Activated CD4-positive, alpha-beta T cell treated with anti-CD3 and anti-CD28 coated beads, Interleukin-2, Interleukin-6, amounts not matched to agents 100 ng/mL and 50 ng/mL, durations not matched to agents 16 hours and 8 hours (primary cell): ENCODE measurements at places on chromosomes 4 and X.

DNA sequence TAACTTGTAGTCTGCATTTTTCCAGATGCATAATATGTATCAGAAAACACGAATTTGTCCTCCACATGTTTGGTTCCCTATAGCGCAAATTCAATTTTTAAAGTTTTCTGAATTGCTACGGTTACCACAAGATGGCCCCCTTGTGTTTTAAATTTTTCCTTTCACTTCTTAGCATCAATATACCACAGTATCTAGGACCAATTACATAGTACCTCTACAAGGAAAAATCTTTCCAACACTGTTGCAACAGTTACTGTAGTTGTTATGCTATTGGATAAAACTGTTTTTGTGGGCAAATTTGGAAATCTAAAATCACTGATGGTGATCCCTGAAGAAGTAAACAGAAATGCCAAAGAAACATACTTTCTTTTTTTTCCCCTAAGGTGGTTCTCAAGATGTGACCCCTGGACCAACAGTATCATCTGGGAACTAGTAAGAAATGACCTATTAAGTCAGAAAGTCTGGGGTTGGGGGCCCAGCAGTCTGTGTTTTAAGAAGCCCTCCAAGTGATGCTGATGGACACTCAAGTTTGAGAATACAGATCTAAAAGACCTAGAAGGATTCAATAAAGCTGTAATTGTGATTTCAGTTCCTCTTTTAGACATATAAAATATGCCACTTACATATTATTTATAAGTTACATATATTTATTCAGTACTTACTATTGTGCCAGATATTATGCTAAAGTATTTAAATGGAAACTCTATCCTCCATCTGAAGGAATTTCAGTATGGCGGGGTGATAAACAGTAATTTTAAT, 3.1 kb downstream of the ZGRF1 start:
- peak; percentile 39 for DNase-seq

DNA sequence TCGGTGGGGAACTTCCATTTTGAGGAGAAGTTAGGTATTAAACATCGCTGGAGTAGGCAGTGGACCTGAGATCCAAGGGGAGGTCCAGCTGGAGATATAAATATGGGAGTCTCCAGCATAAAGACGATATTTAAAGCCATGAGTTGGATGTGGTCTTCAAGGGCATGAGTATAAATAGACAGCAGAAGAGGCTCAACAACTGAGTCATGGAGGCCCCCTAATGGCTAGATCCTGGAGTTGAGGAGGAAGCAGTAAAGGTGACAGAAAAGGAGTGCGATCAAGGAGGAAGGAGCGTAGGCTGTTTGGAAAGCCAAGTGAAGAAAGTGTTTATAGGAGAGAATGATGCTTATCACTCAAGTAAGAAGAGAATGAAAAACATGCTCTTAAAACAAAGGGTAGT, 18.1 kb upstream of the APBB2 start:
- no peak for DNase-seq

GRCh38 chrX:154096140-154097002, 1.1 kb downstream of the MECP2 start:
- peak; percentile 37 for DNase-seq

- no peak for DNase-seq
These were observed 25.0 kb downstream of the MFAP3L start for GRCh38 chr4:170001011-170001744.

DNA sequence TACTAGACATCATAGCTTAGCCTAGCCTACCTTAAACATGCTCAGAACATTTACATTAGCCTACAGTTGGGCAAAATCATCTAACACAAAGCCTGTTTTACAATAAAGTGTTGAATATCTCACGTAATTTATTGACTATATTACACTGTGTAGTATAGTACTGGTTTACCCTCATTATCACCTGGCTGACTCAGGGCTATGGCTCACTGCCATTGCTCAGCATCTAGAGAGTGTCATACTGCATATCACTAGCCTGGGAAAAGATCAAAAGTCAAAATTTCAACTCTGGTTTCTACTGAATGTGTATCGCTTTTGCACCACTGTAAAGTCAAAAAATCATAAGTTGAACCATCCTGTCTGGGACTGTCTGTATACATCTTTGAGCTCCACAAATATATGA, 78.6 kb downstream of the CEP44 start:
- DNase-seq = no peak

DNA sequence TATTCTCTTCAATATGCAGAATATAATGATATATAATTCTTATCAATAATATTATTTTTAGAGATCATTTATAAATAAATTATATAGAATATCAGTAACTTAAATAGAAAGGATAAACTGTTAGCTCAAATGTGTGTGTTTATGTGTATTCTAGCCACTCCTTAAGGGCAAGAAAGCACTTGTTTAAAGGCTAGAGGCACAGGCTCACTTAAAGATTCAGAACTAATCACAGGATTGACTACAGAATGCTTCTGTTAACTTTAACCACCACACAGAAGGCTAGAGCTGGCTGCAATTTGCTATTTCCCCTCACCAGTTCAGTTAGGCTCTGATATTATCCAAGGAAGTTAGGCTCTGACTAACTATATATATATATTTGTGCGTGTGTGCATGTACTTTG, 69.6 kb downstream of the TBCK start:
- DNase-seq = no peak

GRCh38 chrX:43949669-43950068, 23.5 kb downstream of the NDP start:
- DNase-seq = peak; percentile 25

- DNase-seq = no peak
These were observed 29.4 kb downstream of the CTBP1 start for GRCh38 chr4:1219566-1219950.

- DNase-seq = no peak
These were observed 40.0 kb downstream of the ANAPC4 start for GRCh38 chr4:25417014-25417413.

GRCh38 chr4:176149680-176150355, 45.6 kb downstream of the SPATA4 start:
- no peak for DNase-seq

- DNase-seq = no peak
These were observed 992.6 kb downstream of the NLGN4X start for GRCh38 chrX:5236096-5236495.

DNA sequence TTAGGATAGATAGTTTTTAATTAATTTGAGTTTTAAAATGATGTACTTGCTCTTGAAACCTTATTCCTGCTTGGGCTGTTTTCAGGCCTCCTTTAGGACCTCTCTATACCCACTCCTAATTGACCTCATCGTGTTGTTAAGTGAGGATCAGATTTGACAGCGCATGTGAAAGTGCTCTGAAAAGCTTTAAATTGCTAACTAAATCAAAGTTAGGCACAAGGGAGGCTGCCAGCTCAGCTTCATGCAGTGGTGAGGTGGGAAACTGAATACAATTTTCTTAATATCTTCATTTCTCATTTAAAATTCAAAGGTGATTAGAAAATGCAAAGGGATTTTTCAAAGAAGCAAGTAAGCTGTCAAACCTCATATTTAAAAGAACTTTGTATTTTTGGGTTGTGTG, 20.0 kb downstream of the FHDC1 start:
- DNase-seq = no peak

GRCh38 chr4:159428975-159429692, 326.3 kb downstream of the RAPGEF2 start:
- no peak for DNase-seq

DNA sequence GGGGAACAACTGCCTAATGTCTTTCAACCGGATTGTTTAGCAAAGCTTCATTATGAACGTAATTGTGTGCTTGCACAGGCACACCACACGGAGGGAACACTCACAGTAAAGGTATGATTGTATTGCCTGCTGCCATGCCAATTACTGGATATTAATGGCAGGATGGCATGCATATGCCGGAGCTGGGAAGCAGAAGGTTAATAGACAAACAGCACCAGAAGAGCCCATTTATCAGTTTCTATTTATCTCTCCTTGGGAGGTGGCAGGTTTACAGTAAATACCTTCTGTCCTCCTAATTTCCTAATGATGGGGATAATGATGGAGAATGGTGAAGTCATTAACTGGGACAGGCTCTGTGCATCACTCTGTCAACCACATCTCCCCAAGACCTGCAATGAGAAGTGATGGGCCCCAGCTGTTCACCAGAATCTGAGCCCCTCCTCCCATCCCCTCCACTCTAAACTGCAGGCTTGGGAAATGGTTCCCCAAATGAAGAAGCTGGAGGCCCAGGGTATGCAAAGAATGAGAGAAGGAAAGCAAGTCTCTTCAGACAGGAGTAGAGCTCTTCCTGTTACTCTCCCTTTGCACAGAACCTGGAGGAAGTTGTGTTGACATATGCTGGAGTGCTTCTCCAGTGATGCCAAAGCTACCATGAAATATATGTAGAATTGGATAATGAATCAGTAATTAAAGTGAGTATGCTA, 160.8 kb downstream of the NAA11 start:
- no peak for DNase-seq

GRCh38 chr4:79823148-79823763, 249.8 kb downstream of the ANTXR2 start:
- no peak for DNase-seq
